Astrocyte of the cerebellum (primary cell): ENCODE measurements at places on chromosomes 12 and 14.

GRCh38 chr14:61569812-61570548 lies 125.3 kb upstream of the HIF1A start:
- DNase-seq = peak; percentile 82

- no peak for DNase-seq
Observed at GRCh38 chr14:44170556-44170955, 336.5 kb downstream of the FSCB start.

GRCh38 chr14:57865403-57866198 lies at the start of gene SLC35F4:
SLC35F4 (minus strand) TSS chr14:57866092.
- no peak for DNase-seq

- DNase-seq = no peak
Observed at GRCh38 chr14:104694991-104695659, 5.7 kb downstream of the INF2 start.

DNA sequence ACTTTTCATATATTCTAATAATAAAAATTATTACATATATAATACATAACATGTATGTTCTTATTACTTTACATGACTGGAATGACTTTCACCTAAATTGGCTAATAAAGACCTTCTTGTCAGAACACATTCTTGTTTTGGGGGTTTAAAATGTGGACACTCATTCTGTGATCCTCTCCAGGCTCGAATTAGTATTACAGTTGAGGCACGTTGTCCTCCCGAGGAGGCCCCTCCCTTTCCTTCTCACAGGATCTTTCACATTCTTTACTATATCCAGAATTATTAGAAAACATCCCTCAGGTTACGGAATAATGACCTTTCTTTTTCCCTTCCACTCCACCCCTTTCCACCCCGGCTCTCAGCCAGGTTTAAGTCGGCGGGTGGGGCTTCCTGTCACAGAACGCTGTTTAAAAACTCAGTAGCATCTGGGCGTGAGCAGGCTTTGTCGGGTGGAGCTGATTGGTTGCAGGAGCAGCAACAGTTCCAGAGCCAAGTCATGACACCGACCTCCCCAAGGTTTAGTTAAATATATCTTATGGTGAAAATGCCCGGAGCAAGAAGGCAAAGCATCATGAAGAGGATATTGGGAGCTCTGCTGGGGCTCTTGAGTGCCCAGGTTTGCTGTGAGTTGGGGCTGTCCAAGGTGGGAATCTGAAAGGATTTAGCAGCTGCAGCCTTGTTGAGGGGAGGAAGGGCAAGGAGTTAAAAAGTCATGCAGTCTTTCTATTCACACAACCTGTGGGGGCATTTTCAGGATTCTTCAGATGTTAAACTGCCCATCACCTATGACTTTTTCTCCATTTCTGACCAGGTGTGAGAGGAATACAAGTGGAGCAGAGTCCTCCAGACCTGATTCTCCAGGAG lies 396.7 kb upstream of the OR4E1 start:
- DNase-seq = no peak

GRCh38 chr12:129727100-129727499 lies 176.7 kb downstream of the TMEM132D start:
- DNase-seq = no peak

- DNase-seq = no peak
Observed at GRCh38 chr12:90045559-90045958, 336.9 kb upstream of the ATP2B1 start.

DNA sequence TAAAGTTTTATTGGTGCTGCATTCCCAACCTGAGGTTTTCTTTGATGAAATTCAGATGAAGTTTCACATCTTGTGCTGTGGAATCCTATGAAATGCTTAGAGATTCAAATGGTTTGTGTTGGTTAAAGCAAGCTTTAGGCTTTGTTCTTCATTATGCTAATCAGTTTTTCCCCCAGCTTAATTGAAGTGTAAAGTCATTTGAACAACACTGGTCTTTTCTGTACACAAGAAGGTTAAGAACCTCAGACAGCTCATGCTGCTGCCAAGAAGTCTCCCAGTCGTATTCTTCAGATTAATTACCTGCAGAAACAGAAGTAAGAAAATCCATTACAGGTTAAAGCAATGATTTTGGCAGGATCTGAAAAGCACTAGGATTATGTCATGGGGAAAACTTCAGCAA lies 48.9 kb downstream of the EML1 start:
- DNase-seq = no peak

DNA sequence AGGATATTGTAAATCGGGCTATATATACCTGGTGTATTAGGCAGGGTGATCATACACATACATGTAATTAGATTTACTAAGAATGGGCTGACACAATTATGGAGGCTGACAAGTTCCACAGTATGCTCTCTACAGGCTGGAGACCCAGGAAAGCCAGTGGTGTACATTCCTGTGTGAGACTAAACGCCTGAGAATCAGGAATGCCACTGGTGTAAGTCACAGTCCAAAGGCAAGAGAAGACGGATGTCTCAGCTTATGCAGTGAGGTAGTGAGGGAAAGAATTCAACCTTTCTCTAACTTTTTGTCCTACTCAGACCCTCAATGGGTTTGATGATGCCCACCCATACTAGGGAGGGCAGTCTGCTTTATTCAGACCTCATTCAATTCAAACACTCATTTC lies 57.1 kb downstream of the METTL25 start:
- peak; percentile 3 for DNase-seq

DNA sequence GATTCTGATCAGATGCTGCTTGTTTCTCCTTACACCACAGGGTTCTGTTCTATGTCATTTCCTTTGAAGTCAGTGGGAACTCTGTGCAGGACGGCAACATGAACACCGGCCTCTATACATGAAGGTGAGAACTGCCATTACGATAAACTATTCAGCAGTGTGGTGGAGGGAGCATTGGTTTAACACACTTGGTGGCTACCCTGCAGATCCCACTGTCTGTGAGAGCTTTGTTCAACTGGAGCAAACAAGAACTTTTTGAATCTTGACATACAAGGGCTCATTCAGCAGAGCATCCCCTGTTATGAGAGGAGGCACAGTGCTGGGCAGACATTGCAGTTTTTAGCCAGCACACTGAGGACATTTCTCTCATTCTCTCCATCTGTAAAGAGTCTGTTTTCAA lies 10.7 kb upstream of the FRS2 start:
- no peak for DNase-seq

- DNase-seq = no peak
Observed at GRCh38 chr14:99976681-99977080, 88.5 kb upstream of the EVL start.

DNA sequence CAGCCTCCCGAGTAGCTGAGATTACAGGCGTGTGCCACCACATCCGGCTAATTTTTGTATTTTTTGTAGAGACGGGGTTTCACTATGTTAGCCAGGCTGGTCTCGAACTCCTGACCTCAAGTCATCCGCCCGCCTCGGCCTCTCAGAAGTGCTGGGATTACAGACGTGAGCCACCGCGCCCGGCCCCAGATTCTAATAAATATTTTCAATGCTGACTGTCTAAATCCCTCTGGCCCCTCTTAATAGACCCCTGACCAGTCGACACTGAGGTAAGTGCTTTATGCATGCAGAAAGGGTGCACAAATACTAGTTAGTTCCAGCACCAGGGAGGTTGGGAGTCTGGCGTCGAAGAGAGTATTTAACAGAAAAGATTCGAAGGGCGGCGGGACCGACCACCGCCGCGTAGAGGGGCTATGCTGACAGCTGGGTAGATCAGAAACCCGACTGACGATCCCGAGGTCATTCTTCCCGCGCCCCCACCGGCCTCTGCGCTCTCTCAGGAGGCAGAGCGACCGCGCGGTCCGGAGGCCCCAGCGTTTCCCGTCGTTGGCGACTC lies 1.1 kb upstream of the SPATS2 start:
- no peak for DNase-seq

- DNase-seq = no peak
Observed at GRCh38 chr14:105064721-105065143, 498 bp downstream of the GPR132 start.

GRCh38 chr14:23883684-23884540 lies 69.7 kb upstream of the DHRS4 start:
- DNase-seq = no peak

DNA sequence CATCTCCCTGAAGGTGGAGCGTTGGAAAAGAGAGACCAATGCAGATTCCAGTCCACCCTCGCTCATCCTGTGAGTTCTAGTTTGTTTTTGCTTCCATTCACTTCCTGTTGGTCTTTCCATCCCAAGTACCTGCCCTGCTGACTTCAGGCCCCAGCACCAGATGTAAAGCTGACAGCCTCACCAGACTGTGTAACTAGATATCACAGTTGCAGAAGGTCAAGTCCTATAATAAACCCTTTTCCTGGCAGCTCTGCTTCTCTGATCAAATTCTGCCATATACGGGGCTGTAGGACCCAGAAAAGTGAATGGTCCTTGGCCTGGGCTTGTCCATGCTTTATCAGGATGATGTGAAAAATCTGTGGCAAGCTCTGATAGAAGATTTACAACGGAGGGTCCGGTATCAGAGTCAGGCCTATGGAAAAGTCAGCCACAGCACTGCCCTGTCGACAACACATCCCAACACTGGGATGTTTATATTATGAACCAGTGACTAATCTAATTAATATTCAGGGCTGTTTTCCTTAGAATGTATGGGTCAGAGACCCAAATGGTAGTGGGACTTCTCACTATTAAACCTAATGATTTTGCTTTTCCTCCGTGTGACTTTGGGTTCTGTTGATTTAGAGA lies 42.1 kb downstream of the CCDC175 start:
- no peak for DNase-seq

DNA sequence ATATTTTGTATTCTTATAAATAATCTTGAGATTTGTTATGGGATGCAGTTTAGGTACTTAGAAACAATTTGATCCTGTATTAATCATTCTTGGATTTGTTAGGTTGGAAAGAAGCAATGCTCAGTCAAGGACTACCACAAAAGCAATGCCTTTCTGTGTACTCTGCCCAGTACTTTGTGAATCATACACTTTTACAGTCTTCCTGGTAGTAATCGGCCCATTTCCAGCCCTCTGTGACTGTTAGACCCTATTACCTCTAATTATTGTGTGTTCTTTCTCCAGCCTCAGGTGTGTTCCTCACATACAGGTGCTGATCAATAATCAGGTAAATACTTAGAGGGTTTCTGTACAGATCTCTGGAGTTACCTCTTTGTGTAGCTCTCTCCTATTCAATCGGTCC lies 609.0 kb downstream of the KCNH5 start:
- no peak for DNase-seq

DNA sequence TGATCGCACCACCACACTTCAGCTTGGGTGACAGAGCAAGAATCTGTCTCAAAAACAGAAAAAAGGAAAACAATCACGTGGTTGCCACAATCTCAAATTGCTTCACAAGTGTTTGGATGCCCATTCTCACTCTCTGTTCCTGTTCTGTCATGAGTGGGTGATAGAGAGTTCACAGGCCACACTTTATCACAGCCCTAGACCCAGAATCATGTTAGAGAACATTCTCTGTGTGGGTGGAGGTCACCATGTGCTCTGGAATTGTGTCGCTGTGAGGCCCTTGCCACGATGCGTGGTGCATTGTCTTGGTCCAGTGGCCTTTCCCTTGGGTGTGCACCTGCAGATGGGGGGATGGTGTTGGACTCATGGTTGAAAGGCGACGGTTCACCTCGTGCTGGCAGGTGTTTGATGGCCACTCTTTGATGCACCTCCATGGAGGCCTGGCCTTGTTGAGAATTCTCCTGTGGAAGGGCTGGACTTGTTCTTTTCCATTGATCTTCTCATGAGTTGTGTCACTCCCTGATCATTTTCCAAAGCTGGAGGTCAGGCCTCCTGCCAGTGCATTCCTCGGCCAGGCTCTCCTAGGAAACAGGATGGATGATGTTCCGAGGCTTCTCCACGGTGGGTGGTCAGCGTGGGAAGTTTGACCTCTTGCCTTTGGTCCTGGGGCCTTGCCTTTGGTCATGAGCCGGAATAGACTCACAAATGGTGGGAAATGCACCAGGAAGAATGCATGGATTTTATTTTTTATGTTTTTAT lies 91.9 kb downstream of the SLC24A4 start:
- no peak for DNase-seq

DNA sequence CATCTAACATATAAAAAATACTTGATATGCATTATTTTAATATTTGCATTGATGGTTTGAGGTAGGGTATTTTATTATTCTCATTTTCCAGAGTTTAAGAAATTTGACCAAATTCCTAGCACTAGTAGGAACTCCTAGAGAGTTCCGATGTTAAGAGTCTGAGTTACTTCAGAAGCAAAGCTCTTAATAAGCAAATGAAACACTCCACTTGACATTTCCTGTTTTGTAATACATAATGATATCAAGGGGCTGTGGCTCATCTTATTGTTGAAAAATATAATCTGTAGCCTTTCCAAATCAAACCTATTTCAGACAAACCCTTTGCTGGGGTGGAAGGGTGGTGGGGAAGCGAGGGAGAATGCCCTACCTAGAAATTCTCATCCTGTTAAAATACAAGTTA lies 355.5 kb downstream of the DIO2 start:
- no peak for DNase-seq

DNA sequence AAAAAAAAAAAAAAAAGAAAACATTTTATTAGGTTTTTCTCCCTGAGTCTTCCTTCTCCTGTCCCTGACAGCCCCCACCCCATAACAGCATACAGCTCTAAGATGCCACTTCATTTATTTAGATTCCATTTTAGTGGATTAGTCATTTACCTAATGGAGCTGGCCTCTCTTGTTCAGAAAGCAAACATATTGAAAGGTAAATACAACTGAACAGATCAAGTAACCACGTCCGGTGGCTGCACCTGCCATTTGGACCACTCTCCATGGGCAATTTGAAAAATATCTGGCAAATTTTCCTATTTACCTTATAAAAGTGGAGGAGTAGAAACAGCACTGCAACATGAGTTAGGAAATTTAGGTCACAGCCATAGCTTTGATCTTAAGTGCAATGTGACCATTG lies 254.6 kb downstream of the C12orf42 start:
- no peak for DNase-seq

GRCh38 chr12:94435511-94435927 lies 24.1 kb downstream of the CEP83 start:
- no peak for DNase-seq
